AG04450 (cell line): ENCODE measurements at places on chromosomes 16 and 17.

DNA sequence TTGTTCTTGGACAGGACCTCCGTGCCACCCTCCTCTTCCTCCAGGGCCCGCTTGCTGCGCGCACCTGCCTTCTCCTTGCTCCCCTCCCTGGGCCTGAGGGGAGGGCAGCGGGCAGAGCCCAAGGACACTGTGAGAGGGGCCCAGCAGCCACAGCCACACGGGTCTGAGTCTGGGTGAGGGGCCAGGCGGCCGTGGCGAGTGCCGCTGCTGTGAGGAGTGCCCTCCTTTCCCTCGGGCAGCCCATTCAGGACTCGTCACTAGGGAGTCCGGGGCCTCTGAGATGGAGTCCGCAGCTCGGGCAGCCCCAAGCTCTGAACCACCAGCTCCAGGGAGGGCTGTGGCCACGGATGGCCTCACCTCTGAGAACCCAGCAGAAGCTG, 5.6 kb downstream of the DUS1L start:
- DNase-seq, result no peak

DNA sequence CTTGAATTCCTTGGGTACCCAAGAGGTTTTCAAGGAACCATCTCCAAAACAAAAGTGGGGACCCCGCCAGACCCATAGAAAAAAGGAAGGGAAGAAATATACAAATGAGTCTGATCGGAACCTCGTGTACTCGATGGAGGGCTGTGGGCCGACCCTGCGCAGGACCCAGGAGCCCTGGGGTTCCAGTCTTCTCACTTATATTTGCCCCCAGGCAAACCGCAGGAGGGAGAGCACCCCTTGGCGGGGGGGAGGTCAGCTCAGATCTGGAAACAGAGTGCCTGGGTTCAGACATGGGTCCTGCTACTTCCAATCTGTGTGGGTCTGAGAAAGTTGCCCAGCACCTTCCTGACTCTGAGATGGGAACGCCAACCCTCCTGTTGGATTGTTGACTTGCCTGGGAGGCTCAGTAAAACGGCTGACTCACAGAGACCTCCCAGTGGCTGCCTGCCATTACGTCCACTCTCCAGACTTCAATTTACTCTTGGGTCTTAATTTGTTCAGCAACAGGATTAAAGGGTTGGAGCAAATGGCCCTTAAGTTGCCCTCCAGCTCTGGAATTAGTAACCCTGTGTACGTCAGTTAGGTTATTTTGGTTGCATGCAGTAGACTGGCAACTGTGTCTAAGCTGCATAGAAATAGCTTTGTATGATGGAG, 24.9 kb upstream of the CACNG4 start:
- no peak for DNase-seq

- peak; percentile 1 for DNase-seq
Measured at GRCh38 chr17:58249270-58250133, 11.1 kb downstream of the LPO start.

- no peak for DNase-seq
Measured at GRCh38 chr16:6081320-6081976, 983.9 kb upstream of the EEF2KMT start.

- no peak for DNase-seq
Measured at GRCh38 chr17:49748223-49748622, 15.7 kb downstream of the FAM117A start.
